Activated naive CD4-positive, alpha-beta T cell treated with anti-CD3 and anti-CD28 coated beads, Interleukin-2, amount 50 U/mL, for 72 hours (primary cell): ENCODE measurements at places on chromosomes 7 and 10. TPM values are rescaled to one million over a fixed set of nuclear protein-coding genes. Genes with fewer than 3 reads are reported as not detected.

The C10orf105 gene
- 0.45 TPM for total RNA-seq

The UPK3B gene
- total RNA-seq = 0.68 TPM

The PDK4 gene
- not detected for total RNA-seq

DNA sequence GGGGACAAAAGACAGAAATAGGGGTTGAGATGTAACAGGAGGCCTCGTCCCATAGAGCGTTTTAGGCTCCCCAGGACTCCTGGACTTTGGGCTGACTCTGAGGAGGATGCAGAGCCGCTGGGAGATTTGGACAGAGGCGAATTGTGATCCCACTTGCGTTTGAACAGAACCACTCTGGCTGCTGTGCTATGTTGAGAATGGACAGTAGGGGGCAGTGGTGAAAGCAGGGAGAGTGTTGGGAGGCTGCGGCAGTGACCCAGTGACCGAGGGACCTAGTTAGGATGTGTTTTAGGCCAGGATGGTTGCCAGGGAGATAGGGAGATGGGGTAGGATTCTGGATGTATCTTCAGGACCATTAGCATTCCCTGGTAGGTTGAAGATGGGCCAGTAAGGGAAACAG is 271.6 kb downstream of the CCDC3 start:
- DNase-seq = no peak

DNA sequence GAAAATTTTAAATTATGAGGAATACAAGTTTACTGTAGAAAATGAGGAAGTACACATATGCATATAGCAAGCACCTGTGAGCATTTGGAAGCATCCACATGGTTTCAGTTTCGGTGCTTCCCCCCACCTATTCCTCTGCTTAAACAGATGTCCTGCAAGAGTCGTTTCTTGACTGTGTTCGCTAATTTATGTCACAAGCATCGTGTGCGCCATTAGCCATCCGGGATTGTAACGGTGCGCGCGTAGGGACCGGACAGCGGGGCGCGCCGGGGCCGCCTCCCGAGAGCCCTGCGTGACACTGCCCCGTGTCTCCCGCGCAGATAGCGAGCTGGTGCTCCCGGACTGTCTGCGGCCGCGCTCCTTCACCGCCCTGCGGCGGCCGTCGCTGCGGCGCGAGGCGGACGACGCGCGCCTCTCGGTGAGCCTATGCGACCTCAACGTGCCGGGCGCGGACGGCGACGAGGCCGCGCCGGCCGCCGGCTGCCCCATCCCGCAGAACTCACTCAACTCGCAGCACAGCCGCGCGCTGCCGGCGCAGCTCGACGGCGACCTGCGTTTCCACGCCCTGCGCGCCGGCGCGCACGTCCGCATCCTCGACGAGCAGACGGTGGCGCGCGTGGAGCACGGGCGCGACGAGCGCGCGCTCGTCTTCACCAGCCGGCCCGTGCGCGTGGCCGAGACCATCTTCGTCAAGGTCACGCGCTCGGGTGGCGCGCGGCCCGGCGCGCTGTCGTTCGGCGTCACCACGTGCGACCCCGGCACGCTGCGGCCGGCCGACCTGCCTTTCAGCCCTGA is 90.9 kb downstream of the NEURL1 start:
- DNase-seq = peak; percentile 39

DNA sequence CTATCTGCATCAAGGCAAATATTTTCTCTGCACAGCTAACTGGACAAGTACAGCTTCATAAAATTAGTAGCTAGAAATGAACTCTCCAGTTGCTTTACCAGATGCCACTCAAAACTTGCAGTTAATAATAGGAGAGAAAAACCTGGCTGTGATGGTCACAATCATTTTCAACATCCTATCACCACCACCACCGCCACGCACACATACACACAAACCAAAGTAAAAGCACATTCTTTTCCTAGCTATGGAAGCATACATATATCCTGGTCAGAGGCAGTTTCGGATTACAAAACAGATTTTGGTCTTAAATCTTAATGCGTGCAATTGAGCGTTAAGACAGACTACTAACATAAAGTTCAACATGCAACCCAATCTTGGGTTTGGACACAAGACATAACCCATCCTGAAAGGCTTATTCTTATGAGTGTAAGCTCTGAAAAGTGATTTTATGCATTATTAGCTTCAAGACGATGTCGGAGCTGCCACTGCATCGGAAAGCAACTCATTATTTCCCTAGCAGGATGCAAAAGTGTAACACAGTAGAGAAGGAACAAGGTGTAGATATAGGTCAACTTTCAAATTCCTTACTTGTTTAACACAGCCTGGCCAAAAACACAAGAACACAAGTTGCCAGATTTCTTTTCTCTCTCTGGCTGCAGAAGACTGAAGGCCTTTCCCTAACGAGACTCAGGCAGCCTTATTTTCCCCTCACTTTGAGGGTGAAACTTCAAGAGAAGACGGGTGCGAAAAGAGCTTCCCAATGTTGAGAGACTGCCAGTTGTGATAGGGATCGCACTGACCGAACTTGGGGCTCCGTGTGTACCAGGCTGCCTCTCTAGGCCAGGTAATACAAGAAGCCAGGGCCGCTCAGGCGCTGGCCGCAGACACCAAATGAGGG is 1.2 kb downstream of the CACUL1 start:
- DNase-seq = no peak

The IGFBP1 gene
- not detected for total RNA-seq

The CDK14 gene
- total RNA-seq = 0.80 TPM

DNA sequence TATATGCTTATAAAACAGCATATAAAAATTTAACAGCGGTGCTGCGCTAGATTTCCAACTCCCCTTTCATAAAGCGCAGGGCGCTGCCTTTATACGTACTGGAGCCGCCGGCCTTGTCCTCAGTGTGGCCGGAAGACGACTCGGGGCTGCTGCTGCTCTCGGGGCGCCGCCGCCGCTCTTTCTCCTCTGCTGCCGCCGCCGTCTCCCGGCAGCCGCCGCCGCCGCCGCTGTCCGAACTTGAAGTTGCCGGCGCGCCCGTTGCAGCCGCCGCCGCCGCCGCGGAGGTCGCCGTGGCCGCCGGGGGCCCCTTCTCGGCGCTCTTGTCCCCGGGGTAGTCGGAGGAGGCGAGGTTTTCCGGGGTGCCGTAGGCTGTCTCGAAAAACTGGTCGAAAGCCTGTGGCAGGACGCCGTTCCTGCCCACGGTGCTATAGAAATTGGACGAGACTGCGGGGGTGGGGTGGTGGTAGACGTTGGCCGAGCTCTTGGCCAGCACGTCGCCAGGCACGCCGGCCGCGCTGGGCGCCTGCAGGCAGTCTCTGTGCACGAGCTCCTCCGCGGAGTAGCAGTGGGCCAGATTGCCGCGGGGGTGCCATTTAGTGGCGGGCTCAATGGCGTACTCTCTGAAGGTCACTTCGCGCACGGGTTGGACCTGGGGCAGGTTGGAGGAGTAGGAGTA is 557 bp downstream of the HOXA11 start:
- no peak for DNase-seq

The TSPAN33 gene
- total RNA-seq = 4.2 TPM

GRCh38 chr10:56715262-56715661 is 354.2 kb upstream of the ZWINT start:
- DNase-seq = no peak

GRCh38 chr7:97009753-97010732 is 4.7 kb downstream of the DLX6 start:
- no peak for DNase-seq

The OPALIN gene
- not detected for total RNA-seq

- DNase-seq = no peak
These were observed 99.1 kb downstream of the OSBPL3 start for GRCh38 chr7:24880886-24881285.
